NCI-H526 treated with DMSO at 0.1 percent for 48 hours (cell line): ENCODE measurements at places on chromosomes 5 and 9.

DNA sequence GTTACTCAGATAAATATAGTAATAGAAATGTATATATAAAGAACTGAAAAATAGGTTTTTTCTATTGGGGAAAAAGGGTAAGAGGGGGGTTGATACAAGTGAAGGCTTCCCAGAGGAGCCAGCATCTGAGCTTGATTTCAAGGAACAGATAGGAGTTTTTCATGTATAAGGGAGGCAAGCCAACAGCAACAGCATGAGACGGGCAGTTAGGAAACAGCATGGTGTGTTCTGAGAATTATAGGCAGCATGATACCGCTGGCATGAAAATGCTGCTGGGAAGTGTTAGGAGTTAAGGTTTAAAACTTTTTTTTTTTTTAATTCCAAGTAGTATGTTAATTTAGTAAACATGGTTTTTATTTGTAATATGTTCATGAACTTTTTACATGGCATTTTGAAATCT is 9.7 kb downstream of the CDC37L1 start:
- no peak for DNase-seq

DNA sequence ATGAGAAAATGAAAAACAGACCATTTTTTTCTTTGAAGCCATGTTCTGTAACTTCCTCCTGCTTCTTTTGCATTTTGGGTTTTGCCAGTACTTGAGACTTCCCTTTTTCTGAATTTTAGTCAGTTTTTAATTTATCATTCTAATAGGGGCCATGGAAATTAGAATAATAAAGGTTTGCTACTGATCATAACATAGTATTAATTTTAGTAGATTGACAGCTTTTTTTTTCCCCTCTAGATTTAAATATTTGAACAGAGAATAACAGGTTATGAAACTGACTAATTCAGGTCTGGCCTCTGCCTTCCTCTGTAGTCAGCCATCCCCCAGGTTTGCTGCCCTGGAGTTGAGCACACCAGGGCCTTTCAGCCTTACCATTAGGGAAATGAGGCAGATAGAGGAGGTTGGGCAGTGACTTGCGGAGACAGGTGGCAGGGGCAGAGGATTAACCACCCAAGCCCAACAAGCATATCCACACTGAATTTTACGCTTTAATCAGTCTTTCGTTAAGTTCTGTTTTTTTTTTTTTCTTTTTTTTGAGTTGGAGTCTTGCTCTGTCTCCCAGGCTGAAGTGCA is 80.1 kb upstream of the TNFAIP8 start:
- peak; percentile 0 for DNase-seq

GRCh38 chr5:33969572-33970452 is 14.7 kb downstream of the SLC45A2 start:
- peak; percentile 58 for DNase-seq

DNA sequence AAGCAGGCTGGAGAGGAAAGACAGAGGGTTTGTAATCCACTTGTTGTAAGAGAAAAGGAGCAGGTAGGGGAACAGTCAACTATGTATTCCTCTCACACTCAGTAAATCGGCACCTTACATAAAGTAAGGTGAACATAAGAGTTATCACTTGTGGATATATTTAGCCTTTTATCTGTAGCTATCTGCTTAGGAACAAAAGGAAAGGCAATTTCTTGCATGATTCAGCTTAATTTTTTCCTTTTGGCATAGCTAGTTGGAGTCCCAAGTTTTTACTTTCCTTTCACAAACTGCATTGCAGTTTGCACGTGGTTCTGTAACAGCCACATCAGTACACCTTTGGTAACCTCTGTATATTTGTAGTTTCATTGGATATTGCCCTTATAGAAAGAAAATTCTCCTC is 250.9 kb upstream of the PIK3R1 start:
- no peak for DNase-seq
